Left renal pelvis (tissue), 4 donors: ENCODE measurements at places on chromosomes 16 and 17. TPM values are rescaled to one million over a fixed set of nuclear protein-coding genes. Genes with fewer than 3 reads are reported as not detected.

GRCh38 chr17:57636985-57637665, 108.0 kb downstream of the CCDC182 start:
- DNase-seq = no peak

- no peak for DNase-seq
Observed at GRCh38 chr17:65670667-65671371, 109.4 kb upstream of the AXIN2 start.

GRCh38 chr16:4744555-4745273, 10.4 kb downstream of the DNAAF8 start:
- DNase-seq = no peak

DNA sequence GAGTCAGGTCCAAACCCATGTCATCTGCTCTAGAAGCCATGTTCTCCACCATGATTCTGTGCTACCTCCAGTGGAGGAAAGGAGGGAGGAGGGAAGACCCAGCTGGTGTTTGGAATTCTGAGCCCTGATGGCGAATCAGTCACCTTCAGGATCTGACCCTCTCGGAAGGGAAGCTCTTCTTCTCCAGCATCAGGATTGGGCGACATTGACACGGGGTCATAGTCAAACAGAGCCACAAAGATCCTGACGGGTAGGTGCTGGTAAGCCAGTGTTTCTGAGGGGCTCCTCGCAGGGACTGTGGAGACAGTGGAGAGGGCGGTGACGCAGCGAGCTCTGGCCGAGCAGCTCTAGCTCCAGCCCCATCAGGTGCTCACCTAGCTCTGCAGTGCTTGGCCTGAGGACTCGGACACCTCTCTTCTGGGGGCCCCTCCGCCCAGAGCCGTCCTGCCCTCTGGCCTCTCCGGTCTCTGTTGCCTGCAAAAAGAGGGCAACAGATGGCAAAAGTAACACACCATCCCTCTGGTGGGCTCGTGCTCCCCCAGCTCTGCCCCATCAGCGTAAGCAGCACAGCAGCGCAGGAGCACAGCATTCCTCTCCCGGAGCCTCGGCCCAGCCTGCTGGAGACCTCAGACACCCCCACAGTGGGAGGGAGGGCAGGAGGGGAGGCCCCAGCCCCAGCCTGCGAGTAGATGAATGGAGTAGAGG, 21.0 kb downstream of the TSPOAP1 start:
- DNase-seq = no peak

DNA sequence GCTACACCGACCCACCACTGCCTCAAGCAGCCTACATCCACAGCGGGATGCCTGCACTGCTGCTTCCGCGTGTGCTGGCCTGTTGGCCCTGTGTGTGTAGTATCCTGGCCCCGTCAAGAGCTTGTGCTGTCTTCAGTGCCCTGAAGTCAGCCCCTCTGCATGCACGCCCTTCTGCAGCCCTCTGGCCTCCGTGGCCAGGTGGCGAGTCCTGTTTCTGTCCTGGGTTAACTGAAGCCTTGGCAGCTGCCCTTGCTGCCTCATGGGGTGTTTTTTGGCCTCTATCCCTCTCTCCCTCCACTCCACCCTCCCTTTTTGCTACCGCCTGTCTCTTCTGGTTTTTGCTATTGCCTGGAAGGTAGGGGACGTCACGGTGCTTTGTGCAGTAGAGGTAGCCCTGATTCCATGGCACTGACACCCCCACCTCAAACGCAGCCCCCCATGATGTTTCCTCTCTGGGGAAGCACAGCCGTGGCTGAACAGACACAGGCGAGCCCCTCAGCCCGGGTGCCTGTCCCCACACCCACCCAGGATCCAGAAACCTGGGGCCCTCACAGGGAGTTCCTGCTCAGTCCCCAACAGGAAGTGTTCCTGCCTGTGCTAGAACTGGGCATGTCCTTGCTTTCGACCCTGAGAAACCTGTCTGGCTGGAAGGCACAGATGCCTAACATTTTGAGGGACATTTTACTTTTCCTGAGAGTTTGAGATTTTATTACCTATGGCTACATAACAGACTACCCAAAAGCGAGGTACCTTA, 18.8 kb upstream of the AMZ2 start:
- no peak for DNase-seq

GRCh38 chr16:58456193-58456592, 43.8 kb upstream of the NDRG4 start:
- no peak for DNase-seq

GRCh38 chr16:3065742-3066439, 451 bp downstream of the IL32 start:
- no peak for DNase-seq

- no peak for DNase-seq
Observed at GRCh38 chr16:3780570-3780969, 63.2 kb upstream of the TRAP1 start.

GRCh38 chr17:81954131-81955057, 6.6 kb downstream of the NOTUM start:
- no peak for DNase-seq

- DNase-seq = no peak
Observed at GRCh38 chr17:45719335-45720071, 64.6 kb upstream of the CRHR1 start.

DNA sequence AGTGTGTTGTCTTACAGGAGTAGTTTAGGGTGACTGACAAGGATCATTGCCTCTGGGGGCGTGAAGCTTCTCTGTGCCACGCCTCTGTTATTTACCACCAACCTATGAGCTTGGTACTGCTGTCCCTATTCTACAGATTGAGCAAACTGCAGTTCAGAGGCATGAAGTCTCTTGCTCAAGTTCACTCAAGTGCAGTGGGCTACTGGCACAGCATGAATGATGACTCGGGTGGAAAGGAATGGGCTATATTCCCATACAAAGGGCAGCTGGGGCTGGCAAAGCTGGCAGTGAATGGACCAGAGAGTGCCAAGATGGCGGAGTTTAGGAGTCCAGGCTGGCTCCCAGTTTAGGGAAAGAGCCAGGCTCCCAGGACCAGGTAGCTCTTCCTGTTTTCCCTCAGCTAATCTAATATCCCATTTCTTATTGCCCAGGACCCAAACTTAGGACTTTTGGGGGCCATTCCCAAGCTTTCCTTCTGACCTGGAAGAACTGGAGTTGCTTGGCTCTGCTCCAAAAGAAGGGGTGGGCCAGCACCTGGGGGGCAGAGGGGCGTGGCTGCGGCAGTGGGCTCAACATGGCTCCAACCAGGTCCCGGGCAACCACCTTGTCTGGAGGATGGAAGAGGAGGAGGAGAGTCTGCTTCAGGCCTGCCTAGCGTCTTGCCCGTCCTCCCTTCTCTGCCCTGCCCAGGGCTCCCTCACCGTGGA, 12.9 kb downstream of the PLK1 start:
- DNase-seq = no peak

DNA sequence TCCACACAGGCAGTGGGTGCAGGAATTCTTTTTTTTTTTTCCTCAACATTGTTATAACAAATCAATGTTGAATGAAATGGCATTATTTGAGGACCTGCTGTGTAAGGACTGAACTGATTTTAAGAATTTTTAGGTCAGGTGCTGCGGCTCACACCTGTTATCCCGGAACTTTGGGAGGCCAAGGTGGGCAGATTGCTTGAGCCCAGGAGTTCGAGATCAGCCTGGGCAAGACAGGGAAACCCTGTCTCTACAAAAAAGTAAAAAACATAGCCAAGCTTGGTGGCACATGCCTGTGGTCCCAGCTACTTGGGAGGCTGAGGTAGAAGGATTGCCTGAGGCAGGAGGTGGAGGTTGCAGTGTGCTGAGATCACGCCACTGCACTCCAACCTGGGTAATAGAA, 12.4 kb downstream of the MPRIP start:
- DNase-seq = no peak

DNA sequence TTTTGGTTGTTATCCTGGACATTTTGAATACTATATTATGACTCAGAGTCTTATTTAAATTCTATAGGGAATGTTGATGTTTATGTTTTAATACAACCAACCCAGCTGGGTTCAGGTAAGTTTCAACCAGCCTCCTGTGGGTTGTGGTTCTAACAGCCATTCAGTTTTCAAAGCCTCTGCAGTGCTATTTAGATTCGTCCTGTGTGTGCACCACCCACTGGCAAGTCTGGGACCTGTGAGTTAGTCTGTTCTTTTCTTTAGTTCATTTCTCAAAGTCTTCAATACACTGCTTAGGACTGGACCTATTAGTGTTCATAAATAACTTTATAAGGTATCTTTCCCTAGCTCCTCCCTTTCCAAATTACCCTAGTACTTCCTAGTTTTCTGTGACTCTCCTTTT, 170.6 kb downstream of the TMEM132E start:
- DNase-seq = no peak

DNA sequence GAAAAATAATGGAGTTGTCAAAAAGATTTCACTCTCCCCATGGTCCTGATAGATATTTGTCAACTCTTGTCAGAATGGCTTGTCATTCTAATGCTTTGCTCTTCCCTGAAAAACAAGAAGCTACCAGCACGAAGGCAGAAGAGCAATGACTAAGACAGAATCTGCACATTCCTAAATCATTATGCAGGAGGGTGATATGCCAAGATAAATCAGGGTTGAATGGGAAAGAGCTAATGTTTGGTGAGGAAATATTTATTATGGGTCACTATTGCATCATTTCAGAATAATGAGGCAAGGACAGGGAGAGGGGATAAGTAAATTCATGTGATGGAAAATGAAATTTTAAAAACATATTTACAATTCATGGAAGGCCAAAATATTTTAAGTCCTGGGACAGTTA, 297.5 kb upstream of the XYLT1 start:
- no peak for DNase-seq

- DNase-seq = no peak
Observed at GRCh38 chr17:1820528-1821252, 9.0 kb downstream of the SMYD4 start.

- no peak for DNase-seq
Observed at GRCh38 chr17:58039975-58040374, 32.9 kb upstream of the SRSF1 start.

- DNase-seq = no peak
Observed at GRCh38 chr16:81447383-81448101, 2.9 kb downstream of the CMIP start.

TANC2 gene
- polyA plus RNA-seq = 32.0 TPM

YBX2 gene
- polyA plus RNA-seq = 2.9 TPM

ABCA6 gene
- 4.9 TPM for polyA plus RNA-seq

NPB gene
- 1.4 TPM for polyA plus RNA-seq

OMG gene
- 0.14 TPM for polyA plus RNA-seq

BAIAP3 gene
- 5.1 TPM for polyA plus RNA-seq

KLHL10 gene
- polyA plus RNA-seq = 0.32 TPM

C17orf78 gene
- not detected for polyA plus RNA-seq

CES4A gene
- polyA plus RNA-seq = 9.9 TPM

MMP25 gene
- 1.4 TPM for polyA plus RNA-seq

PRSS22 gene
- polyA plus RNA-seq = 7.6 TPM
